ENCODE measurements at places on chromosomes 11 and 22.
A peak's percentile ranks its signal among the peaks of the same experiment; 100 is the strongest.

DNA sequence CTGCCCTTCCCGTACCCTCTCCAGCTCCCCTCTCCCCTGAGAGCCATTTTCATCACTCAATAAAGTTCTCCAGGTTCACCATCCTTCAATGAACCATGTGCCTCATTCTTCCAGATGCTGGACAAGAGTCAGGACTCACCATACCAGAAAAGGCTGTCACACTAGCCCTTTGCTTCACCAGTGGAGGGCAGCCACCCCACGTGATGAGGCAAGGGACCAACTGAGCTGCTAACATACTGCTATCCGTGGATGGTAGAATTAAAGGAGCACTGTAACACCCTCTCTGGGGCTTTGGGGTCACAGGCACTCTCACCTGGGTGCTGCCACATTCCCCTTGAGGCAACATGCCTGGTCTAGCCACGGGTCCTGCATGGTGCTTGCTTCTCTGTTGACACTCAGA lies 13.1 kb upstream of the OR5I1 start:
- DNase-seq: no peak

GRCh38 chr11:62612366-62613290 lies at the start of the genes EML3 and ROM1:
TSS of gene EML3 (minus strand) at chr11:62612775. CDS start at chr11:62612457, 318 bp downstream.
TSS of gene ROM1 (plus strand) at chr11:62613257. CDS start at chr11:62613282, 25 bp downstream.
- peak; percentile 84 for DNase-seq

GRCh38 chr11:122213171-122213570 lies 97.2 kb upstream of the BLID start:
- no peak for DNase-seq

DNA sequence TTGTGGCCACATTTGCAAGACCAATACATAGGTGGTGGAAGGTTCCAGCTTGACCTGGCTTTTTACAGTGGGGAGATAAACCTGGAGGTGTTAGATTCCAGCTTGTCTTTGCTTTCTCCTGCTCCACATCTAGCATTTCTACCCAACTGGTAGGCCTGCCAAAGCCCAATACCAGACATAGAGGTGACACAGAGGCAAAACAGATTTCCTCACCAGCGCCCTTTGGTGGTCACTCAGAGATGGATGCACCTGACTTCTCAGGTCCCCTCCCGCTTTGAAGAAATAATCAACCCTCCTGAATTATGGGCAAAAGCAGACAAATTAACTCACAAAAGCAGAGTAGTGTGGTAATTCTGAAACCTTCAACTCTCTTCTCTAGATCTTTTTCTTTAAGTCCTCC lies 1356.2 kb downstream of the FAM181B start:
- DNase-seq: no peak

DNA sequence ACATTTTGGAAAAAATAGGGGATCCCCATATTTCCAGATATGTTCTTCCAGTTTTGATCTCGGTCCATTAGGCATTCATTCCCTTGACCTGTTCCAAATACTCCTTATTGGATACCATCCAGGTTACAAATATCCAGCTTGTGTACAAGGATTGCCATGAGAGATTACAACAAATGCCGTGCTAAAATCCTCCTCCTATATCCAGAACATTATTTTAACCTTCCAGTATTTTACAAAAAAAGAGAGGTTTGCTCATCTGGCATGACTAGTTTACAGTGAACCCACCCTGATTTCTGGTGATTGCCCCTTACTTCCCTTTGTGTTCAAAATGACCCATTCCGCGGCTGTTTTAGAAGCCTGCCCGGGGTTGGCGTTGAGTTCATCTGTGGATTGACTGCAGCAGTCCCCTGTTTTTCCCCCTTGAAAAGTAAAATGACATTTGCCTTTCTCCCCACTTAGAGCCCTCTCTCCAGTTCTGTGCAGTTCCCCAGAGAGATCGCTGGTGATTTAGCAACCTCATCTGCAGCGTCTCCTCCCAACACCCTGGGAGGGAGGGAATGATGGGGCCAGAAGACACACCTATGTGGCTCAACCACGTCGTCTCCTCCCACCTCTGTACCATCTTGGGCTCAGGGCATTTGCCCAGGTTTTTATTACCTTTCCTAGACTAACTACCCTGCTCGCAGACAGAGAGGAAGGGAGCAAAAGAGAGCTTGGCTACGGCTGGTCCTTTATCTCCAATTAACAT lies 73.6 kb downstream of the DSCAML1 start:
- no peak for DNase-seq

DNA sequence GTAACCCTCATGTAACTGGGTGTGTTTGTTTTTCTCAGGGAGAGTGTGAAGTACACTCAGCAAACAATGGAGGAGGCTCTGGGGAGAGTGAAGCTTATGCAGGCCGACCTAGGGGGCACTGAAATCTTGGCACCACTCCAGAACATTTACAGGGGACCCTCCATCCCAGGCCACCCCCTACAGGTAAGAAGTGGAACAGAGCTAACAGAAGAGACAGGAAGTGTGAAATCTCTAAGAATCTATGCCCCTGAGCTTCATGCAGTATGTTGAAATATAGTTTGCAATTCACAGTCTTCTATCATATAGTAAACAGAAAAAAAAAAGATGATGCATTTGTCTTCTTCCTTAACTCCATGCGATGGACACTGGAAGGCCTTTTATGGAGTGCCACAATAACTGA lies 8.4 kb downstream of the VWA5A start:
- no peak for DNase-seq

- DNase-seq: peak; percentile 60
Observed at GRCh38 chr22:32533265-32534111, 58.9 kb downstream of the FBXO7 start.

- DNase-seq: no peak
Observed at GRCh38 chr11:35349897-35350296, 69.5 kb downstream of the SLC1A2 start.

DNA sequence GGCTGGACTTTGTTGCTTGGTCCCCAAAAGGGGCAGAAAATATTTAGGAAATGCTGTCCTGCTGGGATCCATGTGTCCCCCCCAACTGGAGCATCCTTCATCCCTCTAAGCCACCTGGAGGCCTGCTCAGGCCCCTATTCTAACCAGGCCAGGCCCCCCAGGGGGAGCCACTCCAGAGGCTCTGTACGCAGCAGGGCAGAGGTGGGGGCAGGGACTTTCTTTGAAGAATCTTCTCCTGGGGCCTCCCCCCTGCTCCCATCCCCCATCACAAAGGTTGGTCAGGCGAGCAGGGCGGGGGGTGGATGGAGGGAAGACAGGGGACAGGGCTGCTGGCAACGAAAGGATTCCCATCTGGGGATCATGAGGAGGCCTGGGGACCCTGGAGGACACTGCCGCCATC lies 170.8 kb downstream of the MN1 start:
- DNase-seq: no peak

DNA sequence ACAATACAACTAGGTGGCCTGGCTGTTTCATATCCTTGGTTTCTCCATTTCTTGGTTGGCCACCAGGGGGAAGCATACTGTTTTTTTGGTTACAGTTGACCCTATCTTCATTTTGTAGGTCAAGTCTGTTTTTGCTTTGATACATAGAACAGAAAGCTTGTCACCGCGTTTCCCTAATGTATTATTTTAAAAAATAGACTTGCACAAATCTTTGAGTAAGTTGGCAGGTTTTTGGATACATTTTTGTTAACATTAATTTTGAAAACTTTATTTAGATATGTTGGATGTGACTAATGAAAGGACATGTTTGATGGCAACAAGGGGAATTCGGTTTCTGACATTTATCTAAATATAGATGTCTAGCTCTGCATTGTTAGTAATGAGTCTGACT lies 3.0 kb downstream of the NCR3LG1 start:
- peak; percentile 65 for DNase-seq

DNA sequence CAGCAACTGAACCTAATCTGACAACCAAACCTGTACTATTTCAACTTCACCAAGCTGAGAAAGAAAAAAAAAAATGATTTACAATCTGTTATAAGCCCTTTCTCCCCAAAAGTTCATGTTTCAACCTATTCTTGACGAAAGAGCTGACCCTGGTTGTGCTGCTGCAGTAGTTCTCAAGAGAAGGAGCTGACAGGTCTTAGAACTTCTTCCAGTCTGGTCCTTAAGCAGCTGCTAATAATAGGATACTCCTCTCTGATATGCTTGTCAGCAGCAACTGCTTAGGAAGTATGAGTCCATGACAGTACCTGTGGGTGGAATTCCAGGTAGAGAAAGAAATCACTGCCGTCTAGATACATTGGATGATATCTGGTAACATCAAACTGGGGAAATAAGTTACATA lies 735.1 kb upstream of the CCDC90B start:
- DNase-seq: no peak

GRCh38 chr11:8288166-8288772 lies 24.6 kb upstream of the LMO1 start:
- DNase-seq: no peak

DNA sequence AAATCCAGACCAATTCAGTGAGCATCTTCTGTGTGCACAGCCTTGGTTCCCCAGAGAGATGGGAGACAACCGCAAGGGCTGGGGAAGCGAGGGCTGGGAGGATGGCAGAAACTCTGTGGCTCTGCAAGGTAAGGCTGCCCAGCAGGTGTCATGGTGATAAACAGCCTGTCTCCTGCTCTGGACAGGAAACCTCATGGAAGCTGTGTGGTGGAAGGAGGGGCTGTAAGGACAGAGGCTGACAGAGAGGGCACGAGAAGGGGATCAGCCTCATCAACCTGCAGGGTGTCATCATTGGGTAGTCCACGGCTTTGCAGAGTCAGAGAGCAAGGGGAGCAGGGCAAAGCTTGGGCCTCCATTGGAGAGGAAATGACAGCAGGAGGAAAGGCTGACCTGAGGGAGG lies 138.4 kb upstream of the CADM1 start:
- DNase-seq: no peak

DNA sequence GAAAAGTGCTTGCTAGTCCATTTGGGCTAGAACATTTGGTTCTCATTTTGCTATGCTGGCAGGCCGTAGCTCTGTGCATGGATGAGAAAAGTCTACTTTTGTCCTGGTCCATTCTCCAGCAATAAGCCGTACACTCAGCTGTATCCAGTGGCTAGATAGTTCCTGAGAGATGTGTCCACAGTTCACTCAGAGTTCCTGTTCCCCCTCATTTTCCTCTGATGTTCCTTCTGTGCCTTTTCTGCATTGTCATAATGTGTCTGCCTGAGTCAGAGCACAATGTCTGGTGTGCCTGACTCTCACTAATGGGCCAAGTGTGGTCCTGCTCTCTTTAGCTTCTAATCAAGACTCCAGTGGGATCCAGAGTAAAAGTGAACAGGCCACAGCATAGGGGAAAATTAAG lies 215.7 kb upstream of the CTSC start:
- DNase-seq: peak; percentile 15

DNA sequence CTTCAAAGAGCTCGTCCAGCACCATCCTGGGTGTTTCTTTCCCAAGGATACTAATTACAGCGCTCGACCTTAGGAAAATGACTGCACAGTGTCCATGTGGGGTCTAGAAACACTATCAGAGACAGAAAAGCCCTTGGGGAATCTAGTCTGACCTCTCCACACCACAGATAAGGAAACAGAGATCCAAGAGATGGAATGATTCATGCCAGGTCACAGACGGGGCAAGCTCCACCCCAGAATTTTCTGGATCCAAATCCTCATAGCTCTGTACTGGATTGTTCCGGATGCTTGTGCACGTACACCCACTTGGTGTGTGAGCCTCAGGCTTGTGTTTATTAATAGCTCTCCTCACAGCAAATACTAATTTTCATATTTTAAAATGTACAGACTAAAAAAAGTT lies 11.3 kb downstream of the ABTB2 start:
- peak; percentile 45 for DNase-seq

GRCh38 chr11:60610702-60611101 lies 88.7 kb upstream of the MS4A8 start:
- DNase-seq: no peak

GRCh38 chr11:78526497-78527146 lies 48.0 kb downstream of the NARS2 start:
- DNase-seq: no peak

DNA sequence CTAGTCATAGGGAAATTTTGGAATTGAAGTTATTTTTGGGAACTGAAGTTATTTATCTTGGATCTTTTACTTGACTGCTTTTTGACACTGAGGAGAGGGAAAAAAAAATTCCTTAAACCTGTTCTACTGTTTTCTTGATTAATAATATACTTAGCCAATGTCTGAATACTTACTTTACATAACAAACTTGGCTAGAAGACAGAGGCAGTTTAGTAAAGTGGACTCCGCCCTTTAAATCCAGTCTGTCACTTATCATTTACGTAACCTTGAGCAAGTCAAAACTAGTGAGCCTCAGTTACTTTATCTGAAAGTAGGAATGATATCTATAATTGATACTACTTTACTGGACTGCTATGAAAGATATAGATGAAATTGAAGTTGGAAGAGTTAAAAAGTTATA lies 19.5 kb downstream of the CTSC start:
- no peak for DNase-seq

DNA sequence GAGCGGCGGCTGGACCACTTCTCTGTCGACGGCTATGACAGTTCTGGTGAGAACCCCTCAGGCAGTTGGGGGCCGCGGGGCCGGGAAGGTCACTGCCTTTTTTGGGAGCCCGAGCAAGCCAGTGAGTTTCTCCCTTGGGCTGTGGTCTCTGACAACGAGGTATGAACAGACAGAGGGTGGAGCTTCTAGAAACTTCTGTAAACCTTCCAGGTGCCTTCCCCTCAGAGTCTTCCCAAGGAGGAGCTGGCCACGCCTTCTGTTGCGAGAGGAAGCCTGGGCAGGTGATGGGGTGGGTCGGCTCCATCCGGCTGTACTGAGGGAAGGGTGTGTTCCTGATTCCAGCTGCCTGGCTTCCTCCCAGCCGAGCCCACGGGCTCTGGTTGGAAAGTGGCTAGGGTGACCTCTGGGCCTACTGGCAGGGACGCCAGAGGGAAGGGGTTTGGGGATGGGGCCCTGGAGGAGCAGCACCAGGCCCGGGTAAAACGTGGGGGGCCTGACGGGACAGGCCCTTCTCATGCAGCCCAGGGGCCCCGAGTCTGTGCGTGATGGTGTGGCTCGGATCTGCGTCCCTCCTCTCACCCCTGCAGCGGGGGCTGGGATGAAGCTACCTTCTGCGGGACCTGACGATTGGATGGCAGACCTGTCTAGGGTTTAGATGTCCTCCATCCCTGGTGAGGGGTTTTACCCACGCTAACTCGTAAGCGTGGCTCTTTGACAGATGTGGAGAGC lies 110.8 kb downstream of the KCNQ1OT1 start:
- peak; percentile 1 for DNase-seq

Data from Daoy (cell line).